ENCODE measurements at places on chromosomes 2 and 18. TPM values are rescaled to one million over a fixed set of nuclear protein-coding genes. Genes with fewer than 3 reads are reported as not detected.

DNA sequence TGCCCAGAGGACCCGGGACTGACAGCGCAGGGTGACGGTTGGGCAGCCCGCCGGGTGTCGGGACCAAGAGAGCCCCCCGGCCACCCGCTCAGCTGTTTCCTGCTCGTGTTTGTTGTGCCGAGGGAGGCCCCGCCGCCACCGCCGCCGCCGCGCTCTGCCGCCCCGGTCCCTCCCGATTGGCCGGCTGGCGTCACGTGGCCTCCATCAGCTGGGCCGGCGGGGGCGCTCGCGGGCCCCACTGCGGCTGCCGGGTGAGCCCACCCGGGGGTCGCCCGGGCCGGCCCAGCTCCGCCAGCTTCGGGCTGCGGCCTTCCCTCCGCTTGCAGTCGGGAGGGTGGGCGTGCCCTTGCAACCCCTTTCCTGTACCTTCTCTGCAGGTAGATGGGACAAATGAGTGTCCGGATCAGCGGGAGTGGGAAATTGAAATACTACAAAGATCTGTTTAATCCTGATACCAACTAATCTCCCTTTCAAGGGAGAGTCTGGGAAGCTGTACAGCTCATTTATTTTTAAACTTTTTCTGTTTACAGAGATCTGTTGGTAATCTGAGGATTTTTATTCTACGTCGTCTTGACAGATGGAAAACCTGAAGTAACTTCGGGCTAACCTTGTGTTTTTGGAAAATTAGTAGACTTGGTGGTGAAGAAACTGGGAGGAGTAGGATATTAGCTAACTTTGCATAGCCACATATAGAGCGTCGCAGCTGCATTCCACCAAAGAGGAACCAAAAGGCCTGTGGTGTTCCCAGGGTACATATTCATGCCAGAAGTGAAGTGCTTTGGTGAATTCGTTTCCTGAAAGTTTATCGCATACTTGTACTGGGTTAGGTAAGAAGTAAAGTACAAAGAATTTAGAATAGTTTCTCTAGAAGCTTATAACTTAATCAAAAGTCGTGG lies 1.2 kb downstream of the YPEL5 start:
- peak; percentile 73 for DNase-seq

Gene IL1F10
- total RNA-seq = not detected

GRCh38 chr18:9206421-9206820 lies 69.8 kb downstream of the ANKRD12 start:
- no peak for DNase-seq

DNA sequence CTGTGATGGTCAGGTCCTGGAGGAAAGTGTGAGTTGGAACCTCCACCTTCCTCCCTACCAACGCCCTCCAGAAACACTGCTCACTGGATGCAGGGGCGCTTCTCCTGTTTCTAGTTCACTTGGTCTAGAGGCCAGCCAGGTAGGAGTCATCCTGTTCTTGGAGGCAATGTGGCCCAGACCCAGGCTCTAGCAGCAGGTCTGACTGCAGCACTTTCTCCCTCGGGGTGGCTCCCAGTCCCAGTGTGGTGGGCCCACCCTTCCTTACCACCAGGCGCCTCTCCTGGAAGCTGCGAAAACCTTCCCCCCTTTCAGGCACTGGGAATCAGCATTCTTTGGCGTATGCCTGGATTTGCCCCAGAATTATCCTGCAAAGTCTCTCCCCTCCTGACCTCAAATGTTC lies 292.8 kb downstream of the SOX11 start:
- DNase-seq = no peak

Gene EPHA4
- total RNA-seq = 43.0 TPM

Gene GYPC
- total RNA-seq = 171 TPM
